ENCODE measurements at places on chromosomes 16 and 17.

GRCh38 chr16:29789775-29790182 lies 772 bp upstream of the KIF22 start:
- no peaks in the 10 kb centered on the region for H3K27me3 ChIP-seq
- DNase-seq, result no peak
- peaks cover 51% of the 10 kb centered on the region for H3K4me1 ChIP-seq

DNA sequence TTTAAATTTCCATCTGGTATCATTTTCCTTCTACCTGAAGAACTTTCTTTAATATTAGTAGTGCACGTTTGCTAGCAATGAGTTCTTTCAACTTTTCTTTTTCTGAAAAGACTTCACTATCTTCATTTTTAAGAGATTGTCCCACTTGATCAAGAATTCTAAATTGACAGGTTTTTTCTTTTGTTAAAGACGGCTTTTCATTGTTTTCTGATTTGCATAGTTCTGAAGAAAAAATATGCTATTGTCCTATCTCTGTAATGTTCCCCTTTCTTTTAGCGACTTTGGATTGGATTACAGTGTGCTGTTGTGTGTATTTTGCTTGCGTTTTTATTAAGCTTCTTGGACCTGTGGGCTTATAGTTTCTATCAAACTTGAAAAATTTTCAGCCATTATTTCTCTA lies 126.3 kb upstream of the NACA2 start:
- no peak overlapping the region for H3K4me3 ChIP-seq
- no peaks in the 10 kb centered on the region for H3K4me1 ChIP-seq
- peaks cover 38% of the 10 kb centered on the region for H3K36me3 ChIP-seq
- no peak for DNase-seq
- H3K27ac ChIP-seq, result no peak overlapping the region
- no peaks in the 10 kb centered on the region for H3K27me3 ChIP-seq

DNA sequence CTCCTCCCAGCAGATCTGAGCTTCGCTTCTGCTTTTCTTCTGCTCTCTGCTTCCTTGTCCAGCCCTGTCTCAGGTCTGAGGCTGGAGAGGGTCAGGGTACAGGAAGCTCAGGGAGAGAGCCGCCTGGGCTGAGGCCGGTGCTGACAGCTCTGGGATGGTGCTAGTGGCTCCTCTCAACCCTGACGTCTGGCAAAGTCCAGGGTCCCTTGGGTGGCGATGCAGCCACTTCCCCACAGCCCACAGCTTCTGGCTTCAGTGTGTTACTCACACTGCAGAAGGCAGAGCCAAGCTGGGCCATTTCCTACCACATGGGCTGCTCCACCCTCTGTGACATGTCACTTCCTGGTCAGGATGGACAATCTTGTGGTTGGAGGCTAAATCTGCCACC lies at the start of gene CD300C:
TSS of gene CD300C (minus strand) at position 273 of the 388 bp plus-strand sequence. CDS start 333 bp downstream, outside the sequence.
- H3K27me3 ChIP-seq, result peaks cover 2% of the 10 kb centered on the region
- H3K4me3 ChIP-seq, result no peak within 1 kb of the TSS
- no peaks in the 10 kb centered on the region for H3K36me3 ChIP-seq
- peaks cover 10% of the 10 kb centered on the region for H3K4me1 ChIP-seq
- DNase-seq, result no peak

DNA sequence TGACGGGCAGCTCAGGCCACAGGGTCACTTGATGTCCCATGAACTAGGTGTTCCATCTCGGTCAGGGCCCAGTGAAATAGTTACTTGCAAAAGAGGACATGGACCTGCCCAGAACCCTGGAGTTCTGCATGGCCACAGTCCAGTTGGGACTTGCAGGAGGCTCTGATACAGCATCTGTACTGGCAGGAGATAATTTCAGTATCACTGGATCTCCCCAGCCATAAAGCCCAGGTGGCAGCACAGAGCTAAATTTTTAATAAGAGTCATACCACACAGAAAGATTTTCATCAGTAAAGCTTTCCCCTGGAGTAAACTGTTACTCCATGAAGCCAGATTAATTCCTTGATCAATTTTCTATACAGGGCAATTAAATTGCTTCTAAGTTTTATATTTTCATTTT lies 18.0 kb upstream of the SLC16A5 start:
- no peaks in the 10 kb centered on the region for H3K36me3 ChIP-seq
- H3K4me3 ChIP-seq, result no peak overlapping the region

- H3K4me1 ChIP-seq, result no peaks in the 10 kb centered on the region
- no peak overlapping the region for H3K4me3 ChIP-seq
- H3K27ac ChIP-seq, result no peak overlapping the region
- no peaks in the 10 kb centered on the region for H3K27me3 ChIP-seq
- H3K36me3 ChIP-seq, result no peaks in the 10 kb centered on the region
These were observed 100.0 kb upstream of the MED13 start for GRCh38 chr17:62164747-62165722.

- H3K27ac ChIP-seq, result no peak overlapping the region
- no peak overlapping the region for H3K4me3 ChIP-seq
- H3K36me3 ChIP-seq, result no peaks in the 10 kb centered on the region
- no peak for DNase-seq
- H3K4me1 ChIP-seq, result peaks cover 3% of the 10 kb centered on the region
- peaks cover 23% of the 10 kb centered on the region for H3K27me3 ChIP-seq
These were observed 591.4 kb downstream of the TMEM114 start for GRCh38 chr16:7998789-7999453.

GRCh38 chr16:46727184-46727583 lies 21.0 kb downstream of the MYLK3 start:
- H3K4me3 ChIP-seq, result no peak overlapping the region
- H3K27me3 ChIP-seq, result no peaks in the 10 kb centered on the region
- no peak for DNase-seq
- no peaks in the 10 kb centered on the region for H3K4me1 ChIP-seq

DNA sequence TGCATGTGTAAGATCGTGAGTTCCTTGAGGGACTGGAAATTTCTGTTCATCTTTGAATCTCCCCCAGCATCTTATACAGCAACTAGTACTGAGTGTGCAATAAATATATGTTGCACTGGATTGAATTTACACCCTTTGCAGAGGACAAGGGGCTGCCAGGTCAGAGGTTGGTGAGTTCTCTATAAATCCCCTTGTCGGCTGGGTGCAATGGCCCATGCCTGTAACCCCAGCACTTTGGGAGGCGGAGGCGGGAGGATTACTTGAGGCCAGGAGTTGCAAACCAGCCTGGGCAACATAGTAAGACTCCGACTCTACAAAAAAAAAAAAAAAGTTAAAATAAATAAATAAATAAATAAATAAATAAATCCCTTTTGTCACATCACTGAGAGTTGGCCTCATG lies 9.4 kb upstream of the SP6 start:
- no peaks in the 10 kb centered on the region for H3K4me1 ChIP-seq
- no peak for DNase-seq
- H3K4me3 ChIP-seq, result no peak overlapping the region
- H3K36me3 ChIP-seq, result no peaks in the 10 kb centered on the region
- peaks cover 63% of the 10 kb centered on the region for H3K27me3 ChIP-seq

DNA sequence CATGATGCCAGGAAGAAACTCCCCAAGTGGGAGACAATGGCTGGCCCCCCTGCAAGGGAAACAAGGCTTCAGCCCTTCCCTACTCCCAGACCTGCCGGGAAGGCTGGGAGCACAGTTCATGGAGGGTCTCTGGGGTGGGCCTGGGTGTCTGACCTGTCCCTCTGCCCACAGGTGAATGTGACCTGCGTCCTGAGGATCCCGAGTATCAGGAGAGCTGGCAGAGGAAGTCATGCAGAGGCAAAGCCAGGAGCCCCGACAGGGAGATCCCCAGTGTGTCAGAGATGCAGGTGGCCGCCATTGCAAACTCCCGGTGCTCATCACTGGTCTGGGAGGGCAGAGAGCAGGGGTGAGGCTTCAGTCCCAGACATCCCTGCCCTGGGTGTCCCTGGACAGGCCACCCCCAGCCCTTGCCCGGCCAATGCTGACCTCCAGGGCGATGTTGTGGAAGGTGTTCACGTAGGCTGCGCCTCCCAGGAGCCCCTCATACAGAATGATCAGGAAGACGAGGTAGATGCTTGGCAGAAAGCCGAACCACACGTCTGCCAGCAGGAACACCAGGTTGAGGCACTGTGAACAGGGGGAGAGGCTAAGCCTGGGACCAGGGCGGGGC lies 5.3 kb upstream of the NPIPB7 start:
- no peak for DNase-seq
- H3K4me1 ChIP-seq, result no peaks in the 10 kb centered on the region
- no peak overlapping the region for H3K27ac ChIP-seq
- no peaks in the 10 kb centered on the region for H3K27me3 ChIP-seq
